ENCODE measurements at places on chromosomes 1 and 21.

GRCh38 chr1:36322786-36323635 is 434 bp downstream of the EVA1B start:
- DNase-seq, result no peak

DNA sequence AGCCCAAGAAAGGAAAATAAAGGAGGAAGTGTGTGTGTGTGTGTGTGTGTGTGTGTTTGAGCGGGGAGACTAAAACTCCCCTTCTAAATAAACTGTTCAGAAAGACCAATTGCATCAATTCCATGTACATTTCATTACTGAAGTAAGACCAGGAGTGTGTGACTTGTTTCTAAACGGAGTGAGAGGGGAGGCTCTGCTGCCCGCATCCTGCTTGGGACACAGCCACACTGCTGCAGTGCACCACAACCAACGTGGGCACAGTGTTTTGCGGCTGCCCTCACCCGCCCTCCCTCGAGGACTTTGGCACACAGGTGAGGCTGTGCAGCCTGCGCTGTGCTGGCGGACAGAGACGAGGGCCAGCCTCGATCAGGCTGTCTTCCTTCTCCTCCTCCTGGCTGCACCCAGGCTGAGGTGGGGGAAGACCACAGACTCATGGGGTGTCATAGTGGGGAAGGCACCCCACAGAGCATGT is 31.0 kb upstream of the H6PD start:
- no peak for DNase-seq

DNA sequence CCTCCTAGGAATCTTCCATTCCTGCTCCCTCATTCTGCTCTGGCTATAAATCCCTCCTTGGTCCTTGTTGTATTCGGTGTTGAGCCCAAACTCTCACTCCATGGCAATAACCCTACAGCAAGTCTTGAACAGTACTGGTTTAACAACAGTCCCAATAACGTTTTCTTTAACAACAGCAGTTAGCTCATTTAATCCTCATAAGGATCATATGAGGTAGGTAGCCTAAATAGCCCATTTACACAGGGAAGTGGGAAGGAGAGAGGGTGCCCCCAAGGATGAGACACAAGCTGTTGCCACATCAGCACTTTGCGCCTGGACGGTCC is 444 bp upstream of the AGTRAP start:
- no peak for DNase-seq

GRCh38 chr1:85734931-85735330 is 26.7 kb upstream of the ZNHIT6 start:
- DNase-seq, result no peak

DNA sequence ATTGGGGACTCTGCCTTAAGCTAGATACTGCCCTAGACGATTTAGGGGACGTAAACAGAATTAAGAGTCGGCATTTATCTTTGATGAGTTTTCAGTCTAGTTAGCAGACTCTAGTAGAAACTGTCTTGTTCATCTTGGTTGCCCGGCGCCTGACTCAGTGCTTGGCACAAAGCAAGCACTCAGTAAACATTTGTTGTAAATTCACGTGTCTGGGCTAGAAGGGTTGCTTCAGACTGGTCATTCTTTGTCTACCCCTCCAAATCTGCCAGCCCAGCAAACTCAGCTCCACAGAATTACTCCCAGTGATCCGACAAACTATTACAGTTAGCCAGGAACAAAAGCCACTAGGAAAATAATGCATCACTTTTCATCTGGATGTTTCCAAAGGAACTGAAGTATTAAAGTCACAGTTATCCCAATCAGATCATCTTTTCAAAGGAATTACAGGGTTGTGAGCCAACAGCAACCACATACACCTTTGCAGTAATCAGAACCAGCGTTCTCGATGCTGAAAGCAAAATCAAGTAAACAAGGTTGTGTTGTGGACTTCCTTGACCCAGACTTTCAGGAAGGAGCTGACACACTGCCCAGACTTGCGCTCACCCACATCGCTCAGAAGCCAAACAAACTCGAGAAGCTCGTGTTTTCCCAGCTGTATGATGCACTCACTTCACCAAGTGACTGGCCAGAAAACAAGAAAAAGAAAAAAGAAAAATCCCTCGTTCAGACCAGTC is 66.5 kb upstream of the GADD45A start:
- no peak for DNase-seq

DNA sequence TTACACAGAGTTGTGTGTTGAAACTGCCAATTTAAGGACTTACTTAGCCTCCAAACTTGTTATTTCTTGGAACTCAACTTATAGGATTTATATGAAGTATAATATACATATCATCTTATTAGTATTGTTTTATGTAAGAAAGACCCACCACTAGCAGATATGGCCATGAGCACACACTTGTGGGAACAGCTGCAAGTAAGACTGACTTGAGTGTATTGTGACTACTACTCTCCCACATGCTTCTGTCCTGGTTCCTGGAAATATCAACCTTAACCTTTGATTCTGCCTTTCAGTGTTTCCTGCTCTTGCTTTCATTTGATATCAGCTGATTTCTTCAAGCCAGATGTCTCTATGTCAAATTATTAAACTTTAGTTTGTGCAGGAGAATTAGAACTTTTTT is 175.3 kb downstream of the MAGI3 start:
- no peak for DNase-seq

DNA sequence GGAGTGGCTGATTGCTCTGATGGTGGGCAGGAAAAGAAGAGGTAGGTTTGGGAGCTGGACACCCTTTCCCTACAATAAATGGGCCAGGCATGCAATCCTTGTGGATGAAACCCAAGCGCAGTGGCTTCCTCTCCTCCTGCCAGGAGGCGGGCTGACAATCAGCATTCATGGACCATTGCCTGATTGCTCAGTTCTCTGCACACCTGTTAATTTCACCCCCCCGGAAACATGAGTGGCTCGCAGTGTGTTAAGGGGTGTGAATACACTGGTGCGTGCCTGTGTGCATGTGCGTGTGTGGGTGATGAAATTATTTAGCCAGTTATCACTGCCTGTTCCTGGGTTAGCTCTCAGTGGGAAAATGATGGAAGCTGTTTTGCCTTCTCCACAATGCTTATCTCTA is 310.7 kb downstream of the PCP4 start:
- DNase-seq, result no peak

- DNase-seq, result no peak
These were observed 70.7 kb downstream of the RAP1GAP start for GRCh38 chr1:21598417-21598816.

DNA sequence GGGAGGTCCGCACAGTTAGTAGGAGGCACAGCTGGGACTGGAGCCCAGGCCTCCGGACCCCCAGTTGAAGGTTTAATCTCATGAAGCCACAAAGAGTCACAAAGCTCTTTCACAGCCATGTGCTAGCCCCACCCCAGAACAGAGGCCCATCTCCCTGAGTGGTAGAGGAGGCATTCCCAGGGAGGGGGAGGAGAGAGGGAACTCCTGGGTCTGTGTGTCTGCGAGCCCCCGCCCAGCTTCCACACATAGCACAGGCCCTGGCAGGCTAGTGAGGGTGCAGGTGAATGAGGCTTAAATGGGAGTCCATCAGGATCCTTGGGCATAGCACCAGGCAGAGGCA is 197.8 kb downstream of the MATN1 start:
- no peak for DNase-seq

DNA sequence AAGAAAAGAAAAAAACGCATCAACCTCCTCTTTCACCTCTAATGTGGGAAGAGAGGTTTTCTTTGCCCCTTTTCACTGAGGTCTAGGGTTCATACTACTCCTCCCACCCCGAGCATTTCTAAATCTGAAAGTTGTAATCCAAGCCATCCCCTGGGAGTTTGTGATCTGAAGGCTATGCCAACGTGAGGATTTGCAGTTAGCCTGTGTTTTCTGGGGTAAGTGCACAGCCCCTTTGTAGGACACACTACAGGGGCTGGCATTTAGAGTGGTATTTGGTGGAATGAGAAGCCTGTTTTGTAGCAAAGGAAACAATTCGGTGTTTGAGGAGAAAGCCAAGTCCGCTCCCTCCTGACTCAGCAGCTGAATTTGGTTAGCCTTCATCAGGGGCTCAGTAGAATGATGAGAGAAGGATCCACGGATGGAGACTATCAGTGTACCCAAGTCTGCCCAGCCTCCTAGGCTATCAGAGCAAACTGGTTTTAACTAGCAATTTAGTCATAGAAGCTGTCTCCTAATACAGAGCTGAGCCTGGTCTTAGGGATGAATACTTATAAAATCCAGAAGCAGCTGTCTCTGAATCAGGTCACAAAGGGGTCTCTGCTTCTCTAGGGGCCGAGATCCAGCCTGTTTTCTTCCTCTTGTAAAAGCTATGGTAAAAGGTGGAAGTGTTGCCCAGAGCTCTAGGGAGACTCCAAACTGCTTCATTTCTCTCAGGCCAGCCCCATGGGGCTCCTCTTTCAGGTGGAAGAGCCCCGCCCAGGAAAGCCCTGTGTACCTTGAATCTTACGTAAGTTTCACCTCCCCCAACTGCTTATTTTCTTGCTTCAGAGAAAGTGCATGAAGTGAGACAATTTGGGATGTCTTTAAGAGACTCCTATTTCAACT is 2.1 kb downstream of the PCP4L1 start:
- no peak for DNase-seq

GRCh38 chr1:235075048-235075776 is 53.4 kb downstream of the TOMM20 start:
- DNase-seq, result no peak

GRCh38 chr1:35833395-35833794 is 25.6 kb downstream of the AGO4 start:
- DNase-seq, result no peak

- no peak for DNase-seq
These were observed 153.8 kb downstream of the HHAT start for GRCh38 chr1:210482491-210482890.

DNA sequence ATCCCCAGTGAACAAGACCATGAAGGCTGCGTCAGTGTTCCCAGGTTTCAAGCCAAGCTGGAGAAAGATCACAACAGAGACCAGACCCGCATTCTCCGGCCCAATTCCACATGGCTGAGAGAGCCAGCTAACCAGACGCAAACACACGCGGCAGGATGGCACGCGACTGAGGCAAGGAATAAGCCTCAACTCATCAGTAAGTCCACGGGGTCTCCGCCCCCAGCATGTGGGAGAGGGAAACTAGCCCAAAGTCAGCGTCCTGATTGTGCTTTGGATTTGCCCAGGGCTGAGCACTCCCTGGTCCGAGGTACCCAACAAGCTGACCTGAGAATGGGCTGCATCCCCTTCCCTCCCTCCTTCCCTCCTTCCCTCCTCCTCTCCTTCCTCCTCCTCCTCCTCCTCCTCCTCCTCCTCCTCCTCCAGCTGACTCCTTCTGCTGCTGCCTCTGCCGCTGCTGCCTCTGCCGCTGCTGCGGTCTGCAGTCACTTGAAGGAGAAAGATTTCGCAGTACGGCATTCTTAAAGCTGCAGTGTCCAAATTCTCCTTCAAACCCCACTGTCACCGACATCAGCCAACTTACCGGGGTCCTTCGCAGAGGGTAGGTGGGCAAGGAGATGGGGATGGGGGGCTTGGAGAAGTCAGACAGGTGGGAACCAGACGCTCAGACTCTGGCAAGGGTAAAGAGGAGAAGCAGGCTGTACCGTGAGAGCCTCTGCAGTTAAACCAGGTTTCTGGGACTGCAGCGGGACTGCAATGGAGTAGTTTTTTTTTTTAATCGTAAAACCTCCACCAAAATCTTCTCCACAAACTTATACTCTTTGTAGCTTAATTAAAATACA is 33.0 kb upstream of the H6PD start:
- DNase-seq, result no peak

DNA sequence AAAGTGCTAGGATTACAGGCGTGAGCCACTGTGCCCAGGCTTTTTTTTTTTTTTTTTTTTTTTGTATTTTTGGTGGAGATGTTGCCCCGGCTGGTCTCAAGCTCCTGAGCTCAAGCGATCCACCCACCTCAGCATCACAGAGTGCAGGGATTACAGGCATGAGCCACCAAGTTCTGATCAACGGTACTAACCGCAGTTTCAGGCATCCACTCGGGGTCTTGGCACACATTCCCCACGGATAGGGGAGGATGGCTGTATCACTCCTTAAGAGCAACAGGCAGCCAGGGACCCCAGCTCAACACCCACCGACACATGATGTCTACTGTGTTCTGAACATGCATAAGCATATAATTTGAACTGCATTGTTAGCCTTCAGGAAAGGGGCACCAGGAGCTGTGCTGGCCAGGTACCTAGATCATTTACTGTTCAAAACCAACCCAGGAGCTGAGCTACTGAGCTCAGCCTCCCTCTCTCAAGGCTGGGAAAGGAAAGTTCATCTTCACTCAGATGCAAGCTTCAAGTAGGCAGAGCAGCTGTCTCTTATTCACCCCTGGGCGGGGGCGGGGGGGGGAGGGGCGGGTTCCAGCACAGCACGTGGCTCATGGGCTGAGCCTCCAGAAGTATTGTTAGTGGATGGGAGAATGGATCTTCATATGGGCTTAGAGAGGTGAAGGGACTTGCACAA is 24.7 kb downstream of the CAPZB start:
- DNase-seq, result no peak

DNA sequence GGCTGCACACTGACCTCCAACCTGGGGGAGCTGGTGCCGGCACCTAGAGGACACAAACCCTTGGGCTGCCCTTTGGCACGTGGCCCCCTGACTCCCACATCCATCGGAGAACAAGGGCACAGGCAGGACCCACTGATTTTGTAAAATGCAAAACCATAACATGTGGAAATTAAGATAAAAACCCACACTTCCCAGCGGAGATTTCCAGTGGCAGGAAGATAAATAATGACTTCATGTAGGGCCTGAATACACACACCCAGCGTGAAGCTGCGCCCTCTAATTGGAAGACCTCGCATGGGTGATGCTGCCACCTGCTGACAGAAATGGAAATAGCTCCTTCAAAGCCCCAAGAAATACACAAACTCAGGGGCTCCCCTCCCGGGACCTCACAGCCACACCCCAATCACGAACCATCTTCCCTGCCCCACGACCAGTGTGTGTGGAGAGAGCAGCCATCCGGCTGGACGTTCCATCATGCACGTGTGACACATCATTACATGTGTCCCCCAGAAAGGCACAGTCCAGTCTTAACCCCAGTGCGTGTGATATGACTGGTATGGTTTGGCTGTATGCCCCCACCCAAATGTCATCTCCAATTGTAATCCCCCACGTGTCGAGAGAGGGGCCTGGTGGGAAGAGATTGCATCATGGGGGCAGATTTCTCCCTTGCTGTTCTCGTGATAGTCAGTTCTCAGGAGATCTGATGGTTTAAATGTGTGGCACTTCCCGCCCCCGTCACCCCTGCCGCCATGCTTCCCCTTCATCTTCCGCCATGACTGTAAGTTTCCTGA is 5.7 kb upstream of the TPRG1L start:
- peak; percentile 43 for DNase-seq

GRCh38 chr1:156165083-156165482 is 11.7 kb downstream of the SEMA4A start:
- no peak for DNase-seq

GRCh38 chr1:63873751-63874150 is 99.9 kb downstream of the ROR1 start:
- DNase-seq, result no peak

- DNase-seq, result no peak
These were observed 143.5 kb downstream of the ASTN1 start for GRCh38 chr1:177020851-177021589.

- no peak for DNase-seq
These were observed 256 bp upstream of the TARBP1 start for GRCh38 chr1:234479310-234479559.

Data from stimulated activated CD4-positive, alpha-beta T cell treated with anti-CD3 and anti-CD28 coated beads, Interleukin-1b, Interleukin-23, amount 100 ng/mL, for 1 hour (primary cell).